Activated T-cell treated with anti-CD3 and anti-CD28 coated beads, Interleukin-2, amount 50 U/mL, for 72 hours (primary cell): ENCODE measurements at places on chromosomes 2 and 18. TPM values are rescaled to one million over a fixed set of nuclear protein-coding genes. Genes with fewer than 3 reads are reported as not detected.

DNA sequence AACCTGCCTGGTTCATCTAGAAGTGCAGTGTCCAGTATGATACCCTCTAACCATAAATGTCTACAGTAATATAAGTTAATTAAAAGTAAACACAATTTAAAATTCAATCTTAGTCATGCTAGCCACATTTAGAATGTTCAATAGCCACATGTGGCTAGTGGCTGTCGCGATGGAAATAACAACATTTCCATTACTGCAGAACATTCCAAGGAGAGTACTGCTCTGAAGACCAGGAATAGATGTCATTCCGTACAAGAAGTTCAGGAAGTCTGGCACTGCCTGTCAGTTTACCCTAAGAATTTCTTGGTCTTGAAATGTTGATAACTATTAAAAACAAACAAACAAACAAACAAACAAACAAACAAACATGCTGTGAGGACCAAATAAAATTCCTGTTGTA lies 17.2 kb downstream of the LANCL1 start:
- DNase-seq: no peak

- DNase-seq: no peak
These were observed 31.5 kb upstream of the SMAD7 start for GRCh38 chr18:48982266-48982665.

- DNase-seq: no peak
These were observed 265.7 kb downstream of the TCF4 start for GRCh38 chr18:55322178-55322735.

GRCh38 chr18:76995896-76996295 lies 136.7 kb downstream of the MBP start:
- no peak for DNase-seq

- DNase-seq: no peak
These were observed 199.5 kb downstream of the TWIST2 start for GRCh38 chr2:239047420-239047819.

DNA sequence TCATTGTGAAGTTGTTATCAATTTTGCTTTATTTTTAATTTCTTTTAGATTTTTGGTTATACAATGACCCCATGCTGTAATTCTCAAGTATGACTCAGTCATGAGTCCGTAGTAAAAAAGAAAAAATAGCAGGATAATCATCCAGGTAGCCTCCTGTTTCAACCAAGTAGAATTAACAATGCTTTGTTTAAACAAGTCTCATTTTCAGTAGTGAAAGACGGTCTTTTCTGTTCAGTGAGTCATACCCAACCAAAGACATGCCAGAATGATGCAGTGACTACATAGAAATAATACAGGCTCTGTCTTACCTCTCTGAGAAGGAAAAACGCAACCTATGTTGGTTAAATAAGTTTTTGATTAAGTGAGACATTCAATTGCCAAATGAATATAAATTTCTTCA lies 67.8 kb upstream of the DSC1 start:
- DNase-seq: no peak

DNA sequence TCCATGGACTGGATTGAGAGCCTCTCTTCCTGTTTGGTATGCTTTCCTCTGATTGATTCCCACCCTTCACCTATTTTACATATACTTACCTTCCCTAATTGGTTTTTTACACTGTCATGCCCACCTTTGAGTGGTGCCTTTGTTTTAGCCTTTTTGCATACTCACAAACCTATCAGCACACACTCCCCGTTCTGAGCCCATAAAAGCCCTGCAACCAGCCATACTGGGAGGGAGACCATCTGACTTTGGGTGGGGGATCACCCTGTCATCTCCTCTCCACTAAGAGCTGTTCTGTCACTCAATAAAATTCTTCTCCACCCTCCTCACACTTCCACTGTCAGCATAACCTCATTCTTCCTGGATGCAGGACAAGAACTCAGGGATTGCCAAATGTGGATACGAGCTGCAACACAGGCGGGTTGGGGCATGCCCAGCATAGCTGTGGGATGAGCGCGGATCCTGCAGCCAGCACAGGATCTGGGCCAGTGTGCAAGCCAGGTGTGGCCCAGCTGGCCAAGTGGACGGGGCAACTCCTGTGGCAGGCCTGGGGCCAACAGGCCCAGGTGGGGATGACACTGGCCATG lies 9.4 kb upstream of the MOB1A start:
- no peak for DNase-seq

DNA sequence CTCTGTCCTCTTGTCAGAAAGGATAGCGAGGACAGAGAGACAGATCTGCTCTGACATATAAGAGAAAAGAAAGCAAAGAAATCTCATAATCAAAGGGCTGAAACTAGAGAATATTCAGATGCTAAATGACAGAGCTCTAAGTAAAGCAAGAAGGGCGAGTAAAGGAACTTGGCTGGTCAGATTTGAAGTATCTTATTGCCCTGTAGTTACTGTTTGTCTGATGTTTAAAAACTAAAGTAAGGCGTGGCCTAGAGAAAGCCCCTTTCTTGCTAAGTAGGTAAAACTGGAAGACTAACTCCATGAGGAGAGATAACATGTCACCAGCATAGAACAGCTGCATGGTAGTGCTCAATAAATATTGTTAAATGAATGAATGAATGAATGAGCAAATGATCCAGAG lies 70.0 kb downstream of the CRACDL start:
- no peak for DNase-seq

DNA sequence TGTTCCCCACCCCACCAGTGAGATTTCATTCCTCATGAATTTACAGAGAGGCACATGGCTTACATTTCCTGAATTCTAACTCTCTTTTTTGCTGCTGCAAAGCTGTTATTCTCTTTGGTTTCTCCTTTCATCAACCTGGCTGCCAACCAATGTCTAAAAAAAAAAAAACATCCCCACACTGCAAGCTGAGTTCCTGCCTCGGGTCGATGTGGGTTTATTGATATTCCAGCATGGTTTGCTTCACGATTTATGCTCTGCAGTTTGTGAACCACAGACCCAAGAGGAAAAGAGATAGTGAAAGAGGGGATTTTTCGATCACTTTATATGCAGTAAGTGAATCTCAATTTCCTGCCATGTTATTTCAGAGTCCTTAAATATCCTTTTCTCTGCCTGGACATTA lies 363.6 kb downstream of the LPIN1 start:
- no peak for DNase-seq

DNA sequence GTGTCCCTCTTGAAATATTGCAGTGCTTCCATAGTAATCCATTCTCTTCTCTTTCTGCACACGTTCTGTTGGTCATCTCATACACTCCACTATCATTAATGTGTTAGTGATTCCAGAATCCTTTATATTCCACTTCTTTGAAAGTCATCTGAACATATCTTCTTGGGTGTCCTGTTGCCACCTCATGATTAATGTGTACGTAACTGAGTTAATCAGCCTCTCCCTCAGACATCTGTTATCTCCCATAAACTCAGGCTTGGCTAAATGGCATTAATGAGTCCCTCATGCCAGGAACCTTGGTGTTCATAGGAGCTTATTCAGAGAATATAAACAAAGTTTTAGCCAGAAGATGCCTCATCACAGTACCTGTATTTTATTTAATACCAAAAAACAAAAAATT lies 126.4 kb downstream of the NCOA1 start:
- no peak for DNase-seq

GRCh38 chr2:28643911-28644334 lies 107.7 kb upstream of the PPP1CB start:
- DNase-seq: no peak

Gene RAX
- total RNA-seq: not detected

Gene ABHD1
- total RNA-seq: 0.72 TPM

Gene ERBB4
- total RNA-seq: not detected

Gene DCDC2C
- not detected for total RNA-seq

Gene TDRD15
- not detected for total RNA-seq

Gene UGT1A10
- total RNA-seq: not detected
